Lung microvascular endothelial cell (primary cell): ENCODE measurements at places on chromosomes 12 and 14. TPM values are rescaled to one million over a fixed set of nuclear protein-coding genes. Genes with fewer than 3 reads are reported as not detected.
A peak's percentile ranks its signal among the peaks of the same experiment; 100 is the strongest.

DNA sequence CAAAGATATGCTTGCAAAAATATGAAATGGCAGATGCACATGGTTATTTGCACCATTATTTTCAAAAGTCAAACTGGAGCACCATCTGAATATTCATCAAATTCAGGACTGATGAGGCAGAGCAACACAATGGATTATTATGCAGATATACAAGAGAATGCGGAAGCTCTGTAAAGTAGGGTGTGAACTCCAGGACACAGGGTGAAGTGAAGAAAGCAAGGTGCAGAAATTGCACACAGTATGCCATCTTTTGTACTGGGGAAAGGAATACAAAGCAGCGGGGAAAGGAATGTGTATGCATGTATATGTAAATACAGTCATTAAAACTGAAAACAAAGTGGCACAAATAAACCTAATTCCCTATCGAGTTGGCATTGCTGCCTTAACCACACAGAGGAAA lies 22.7 kb upstream of the CLEC4E start:
- DNase-seq, result no peak

DNA sequence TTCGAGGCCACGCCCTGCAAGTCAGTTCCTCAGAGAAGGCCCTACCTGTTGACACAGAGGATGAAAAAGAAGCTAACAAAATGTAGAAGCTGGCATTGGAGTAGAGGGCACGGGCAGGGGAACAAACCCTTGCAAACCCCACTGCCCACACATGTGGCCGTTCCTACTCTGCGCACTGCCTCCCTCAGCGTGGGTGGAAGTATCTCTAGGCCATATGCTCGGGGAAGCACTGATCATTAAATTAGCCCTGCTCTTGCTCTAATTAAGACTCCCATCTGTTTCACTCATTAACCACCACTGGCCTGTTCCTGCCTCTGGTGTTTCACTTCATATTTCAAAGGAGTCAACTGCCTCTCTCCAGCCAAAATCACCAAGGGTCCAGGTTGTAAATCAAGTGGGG lies 201.2 kb upstream of the SFSWAP start:
- DNase-seq, result no peak

DNA sequence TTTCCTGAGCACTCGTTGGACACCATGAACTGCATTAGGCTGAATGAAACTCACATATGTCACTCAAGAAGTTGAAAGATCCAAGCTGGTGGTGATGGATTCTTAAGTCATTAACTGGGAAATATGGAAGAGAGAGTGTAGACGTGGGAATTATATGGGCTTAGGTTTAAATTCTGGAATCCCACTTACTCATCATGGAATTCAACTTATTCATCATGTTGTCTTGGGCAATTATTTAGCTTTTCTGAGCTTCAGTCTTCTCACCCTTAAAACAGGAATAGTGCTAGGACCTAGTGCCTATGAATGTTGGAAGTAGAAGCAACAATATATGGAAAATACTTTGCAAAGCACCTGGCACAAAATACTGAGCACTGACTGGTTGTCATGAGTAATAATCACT lies 292.4 kb upstream of the TBX3 start:
- DNase-seq, result no peak

Gene SLC6A15
- total RNA-seq, result 1.3 and 9.3 TPM in 2 replicates

Gene HSPA2
- 1.7 and 3.0 TPM in 2 replicates for total RNA-seq

- DNase-seq, result no peak
These were observed 196.2 kb upstream of the ARHGAP5 start for GRCh38 chr14:31880935-31881334.

GRCh38 chr12:91109148-91109564 lies 2.1 kb downstream of the LUM start:
- DNase-seq, result peak; percentile 46

- no peak for DNase-seq
These were observed 4.5 kb downstream of the ARF6 start for GRCh38 chr14:49897414-49897813.

- no peak for DNase-seq
These were observed 32.3 kb downstream of the NINJ2 start for GRCh38 chr12:630656-631632.

Gene PLA2G1B
- not detected in 2 replicates for total RNA-seq

Gene EXOC3L4
- total RNA-seq, result not detected in 2 replicates

Gene HOXC10
- total RNA-seq, result not detected in 2 replicates

Gene GLIPR1L2
- 0.20 and 0.22 TPM in 2 replicates for total RNA-seq

DNA sequence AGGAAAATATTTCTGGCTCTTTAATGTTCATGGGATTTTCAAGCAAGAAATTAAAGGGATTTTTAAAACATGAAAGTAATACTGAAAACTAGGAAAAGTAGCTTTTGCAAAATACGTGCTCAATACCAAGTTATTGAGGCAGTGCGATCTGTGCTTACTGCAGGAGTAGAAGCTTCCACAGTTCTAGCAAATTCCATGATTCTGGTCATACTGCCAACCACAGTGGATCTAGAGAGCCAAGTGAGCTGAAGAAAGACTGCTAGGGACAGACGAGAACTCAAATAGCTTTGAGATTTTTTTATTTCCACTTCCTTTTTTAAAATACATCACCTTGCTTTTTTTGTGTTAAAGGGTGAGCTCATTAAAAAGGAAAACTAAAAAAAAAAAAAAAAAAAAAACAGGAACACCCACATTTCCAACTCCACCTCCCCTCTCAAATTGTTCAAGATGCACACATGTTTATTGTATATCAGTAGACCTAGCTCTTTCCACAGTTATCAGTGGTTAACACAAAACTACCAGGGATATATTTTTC lies 26.2 kb downstream of the EGLN3 start:
- no peak for DNase-seq

DNA sequence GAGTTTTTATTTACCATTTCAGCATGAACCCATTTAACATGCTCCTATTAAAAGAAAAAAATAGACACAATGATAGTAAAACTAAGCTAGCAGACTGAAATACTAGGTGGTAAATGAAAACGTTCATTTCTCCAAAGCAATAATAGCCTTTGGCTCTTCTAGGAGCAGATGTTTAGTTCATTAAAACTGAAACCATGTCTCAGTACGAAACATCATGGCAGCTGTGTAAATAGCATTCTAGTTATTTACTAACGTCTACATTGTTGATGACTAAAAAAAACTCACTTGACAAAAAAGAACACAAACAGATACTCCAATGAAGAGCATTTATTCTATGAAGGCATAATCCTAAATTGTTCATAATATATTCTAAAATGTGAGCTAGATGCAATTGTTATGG lies 17.9 kb downstream of the RECQL start:
- no peak for DNase-seq

GRCh38 chr14:69643430-69644200 lies 32.2 kb downstream of the SUSD6 start:
- DNase-seq, result peak; percentile 83

Gene SSPN
- 0.22 and 0.40 TPM in 2 replicates for total RNA-seq

Gene LRR1
- total RNA-seq, result 11.9 and 16.1 TPM in 2 replicates

DNA sequence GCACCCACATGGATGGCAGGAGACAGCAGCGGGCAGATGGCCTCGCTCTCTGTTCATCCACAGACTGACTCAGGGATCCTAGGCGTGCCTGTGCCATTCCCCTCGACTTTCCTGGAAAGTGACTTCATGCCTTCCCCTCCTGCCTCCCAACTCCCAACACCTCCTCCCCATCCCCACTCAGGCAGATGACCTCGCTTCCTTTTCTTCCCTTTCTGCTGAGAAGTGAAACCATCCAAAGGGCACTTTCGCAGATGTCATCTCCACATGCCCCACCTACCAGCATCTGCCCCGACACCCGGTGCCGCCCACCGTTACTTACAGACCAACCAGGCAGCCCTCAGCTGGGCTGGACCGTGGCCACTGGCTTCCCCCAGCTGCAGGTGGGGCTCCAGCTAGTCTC lies 29.6 kb downstream of the BEGAIN start:
- no peak for DNase-seq

GRCh38 chr12:93626160-93626559 lies 51.0 kb upstream of the CRADD start:
- DNase-seq, result no peak

- peak; percentile 59 for DNase-seq
These were observed 27.7 kb upstream of the LTA4H start for GRCh38 chr12:96063046-96063445.

- no peak for DNase-seq
These were observed 5.4 kb downstream of the CHURC1 start for GRCh38 chr14:64919618-64920017.

DNA sequence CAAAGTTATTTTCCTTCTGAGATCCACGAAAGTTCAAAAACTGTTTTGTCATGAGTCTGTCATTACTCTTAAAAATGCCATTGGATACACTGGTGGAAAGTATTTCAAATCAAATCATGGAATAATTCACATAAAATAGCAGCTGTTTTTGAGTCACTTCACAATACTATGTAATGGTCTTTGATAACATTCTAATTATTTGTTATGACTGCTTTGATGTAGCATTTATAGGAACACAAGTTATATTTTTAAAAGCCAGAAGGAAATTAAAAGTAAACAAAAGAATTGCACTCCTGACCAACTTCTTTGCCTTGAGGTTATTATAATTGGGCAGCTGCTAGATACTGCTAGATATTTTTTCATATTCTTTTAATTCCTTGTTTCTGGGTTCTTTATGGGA lies 473.2 kb downstream of the CCER1 start:
- DNase-seq, result no peak

DNA sequence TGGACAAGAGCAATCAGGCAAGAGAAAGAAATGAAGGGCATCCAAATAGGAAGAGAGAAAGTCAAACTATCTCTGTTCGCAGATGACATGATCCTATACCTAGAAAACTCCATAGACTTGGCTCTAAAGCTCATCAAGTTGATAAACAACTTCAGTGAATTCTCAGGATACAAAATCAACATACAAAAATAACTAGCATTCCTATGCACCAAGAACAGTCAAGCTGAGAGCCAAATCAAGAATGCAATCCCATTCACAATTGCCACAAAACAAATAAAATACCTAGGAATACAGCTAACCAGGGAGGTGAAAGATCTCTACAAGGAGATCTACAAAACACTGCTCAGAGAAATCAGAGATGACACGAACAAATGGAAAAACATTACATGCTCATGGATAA lies 417.5 kb upstream of the ATP2B1 start:
- no peak for DNase-seq

Gene MYF5
- total RNA-seq, result not detected in 2 replicates

Gene FIGNL2
- total RNA-seq, result 0.44 and 0.79 TPM in 2 replicates

- DNase-seq, result no peak
These were observed 15.2 kb downstream of the NAA30 start for GRCh38 chr14:57405562-57405961.

GRCh38 chr14:102508410-102508773 lies 1.2 kb downstream of the ANKRD9 start:
- DNase-seq, result no peak

- DNase-seq, result no peak
These were observed 47.2 kb upstream of the JDP2 start for GRCh38 chr14:75380656-75381055.

- no peak for DNase-seq
These were observed 568.7 kb downstream of the MED13L start for GRCh38 chr12:115708801-115709200.

Gene PMCH
- not detected in 2 replicates for total RNA-seq

- DNase-seq, result no peak
These were observed 1297.2 kb downstream of the TMEM121 start for GRCh38 chr14:106823552-106823951.

Gene COX8C
- not detected in 2 replicates for total RNA-seq

DNA sequence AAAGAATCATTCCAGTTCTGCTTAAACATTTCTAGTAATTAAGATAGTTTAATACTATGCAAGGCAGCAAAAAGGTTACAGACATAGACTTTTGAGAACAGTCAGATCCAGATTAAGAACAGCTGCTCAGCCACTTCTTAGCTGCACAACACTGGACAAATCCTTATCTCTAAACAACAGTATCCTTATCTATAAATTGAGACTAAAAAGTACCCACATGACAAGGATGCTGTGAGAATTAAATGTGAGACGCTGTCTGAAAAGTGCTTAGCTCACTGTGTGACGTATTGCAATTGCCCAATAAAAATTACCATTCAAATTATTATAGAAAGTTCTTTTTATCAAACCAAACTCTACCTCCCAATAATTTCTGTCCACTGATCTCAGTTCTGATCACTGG lies 35.5 kb downstream of the BORCS5 start:
- DNase-seq, result no peak

Gene FZD10
- total RNA-seq, result 0.87 and 0.99 TPM in 2 replicates
